ENCODE measurements at places on chromosomes 16 and 17. TPM values are rescaled to one million over a fixed set of nuclear protein-coding genes. Genes with fewer than 3 reads are reported as not detected.

DNA sequence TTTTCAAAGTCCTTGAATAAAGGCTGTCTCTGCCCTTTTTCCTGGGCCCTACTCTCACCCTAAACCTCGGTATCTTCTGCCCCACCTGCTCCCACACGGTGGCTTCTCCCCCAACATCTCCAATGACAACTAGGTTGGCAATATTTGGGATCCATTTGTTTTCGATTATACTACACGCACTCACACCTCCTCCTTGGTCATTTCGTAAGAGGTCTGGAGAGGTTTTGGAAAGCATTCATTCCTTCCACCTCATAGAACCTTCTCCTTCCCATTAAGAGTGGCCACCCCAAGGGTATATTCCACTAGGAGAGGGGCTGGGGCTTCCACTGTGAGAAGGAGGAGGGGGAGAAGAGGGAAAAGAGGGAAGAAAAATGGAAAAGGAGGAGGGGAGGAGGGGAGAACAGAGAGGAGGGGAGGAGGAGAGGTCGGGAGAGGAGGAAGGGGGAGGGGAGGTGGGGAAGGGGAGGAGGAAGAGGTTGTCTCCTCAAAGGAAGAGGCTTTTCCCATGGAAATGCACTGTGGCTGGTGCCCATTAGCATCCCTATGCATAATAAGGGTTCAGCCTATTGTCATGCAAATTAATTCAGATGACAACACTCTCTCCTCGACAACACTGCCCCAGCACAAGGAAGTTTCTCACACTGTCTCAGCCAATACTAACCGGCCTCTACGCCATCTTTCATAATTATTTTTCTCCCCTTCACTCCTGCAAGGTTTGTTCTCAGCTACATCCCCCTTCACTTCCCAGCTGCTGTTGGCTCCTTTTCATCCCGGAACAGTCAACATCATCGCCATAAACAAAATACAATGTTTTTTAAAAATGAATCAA is 30.0 kb downstream of the SOX9 start:
- peak; percentile 59 for DNase-seq

DNA sequence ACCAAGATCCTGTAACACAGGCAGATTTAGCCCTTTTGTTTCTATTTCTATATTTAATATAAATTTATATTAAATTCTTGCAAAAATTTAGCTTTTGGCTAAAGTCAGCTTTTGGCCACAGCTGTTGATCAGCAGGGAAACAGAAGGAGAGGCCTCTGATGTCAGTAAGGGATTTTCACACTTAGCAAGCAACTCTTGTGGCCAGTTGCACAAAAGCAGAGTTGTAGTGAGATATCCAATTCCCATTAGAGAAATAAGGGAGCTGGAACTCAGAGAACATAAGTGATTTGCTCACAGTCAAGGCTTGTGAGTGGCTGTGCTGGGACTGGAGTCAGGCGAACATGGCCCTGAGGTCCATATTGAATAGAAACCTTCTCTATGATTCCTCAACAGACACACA is 16.7 kb upstream of the HEATR6 start:
- no peak for DNase-seq

NTN3 gene
- total RNA-seq: 2.1 TPM

- DNase-seq: no peak
These were observed 41.8 kb downstream of the TEKT5 start for GRCh38 chr16:10652730-10653590.

All from fibroblast of lung (primary cell).